Activated CD4-positive, alpha-beta T cell treated with anti-CD3 and anti-CD28 coated beads for 48 hours (primary cell): ENCODE measurements at places on chromosomes 1 and 21.

DNA sequence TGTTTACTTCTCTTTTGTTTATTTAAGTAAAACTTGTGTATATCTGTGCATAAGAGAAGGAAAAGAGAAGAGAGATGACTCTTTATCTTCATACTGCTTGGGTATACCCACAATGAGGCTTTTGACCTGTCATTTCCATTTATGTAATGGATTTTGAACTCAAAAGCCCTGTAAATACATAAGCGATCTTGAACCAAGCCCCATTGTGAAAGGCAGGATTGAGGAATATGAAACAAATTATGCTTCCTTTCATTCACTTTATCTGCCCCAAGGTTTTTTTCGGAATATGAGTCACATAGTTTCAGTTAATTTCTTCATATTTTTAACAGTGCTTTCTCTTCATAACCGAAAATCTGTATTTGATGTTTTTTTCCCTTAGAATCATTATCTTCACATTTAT, 21.4 kb downstream of the CNST start:
- no peak for DNase-seq

GRCh38 chr1:204186597-204186996, 9.7 kb downstream of the KISS1 start:
- no peak for DNase-seq

GRCh38 chr1:155951753-155952504, 10.5 kb downstream of the RXFP4 start:
- no peak for DNase-seq

DNA sequence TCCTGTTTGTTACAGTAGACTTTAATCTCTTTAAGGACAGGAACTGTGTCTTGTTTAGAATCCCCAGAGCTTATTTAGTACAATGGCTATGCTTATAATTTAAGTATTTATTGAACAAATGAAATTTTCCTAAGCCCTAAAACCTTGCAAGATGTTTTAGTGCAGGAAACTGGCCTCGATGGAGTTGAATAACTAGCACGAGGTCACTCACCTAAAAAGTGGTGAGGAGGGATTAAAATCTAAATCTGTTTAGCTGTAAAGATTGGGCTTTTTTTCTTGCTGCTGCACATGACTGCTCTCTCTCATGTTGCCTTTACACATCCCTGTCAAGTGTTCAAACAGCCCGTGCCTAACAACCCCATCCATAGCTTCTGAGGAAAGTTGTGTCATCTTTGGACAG, 10.2 kb downstream of the NFYC start:
- DNase-seq, result no peak

- DNase-seq, result no peak
Measured at GRCh38 chr1:210978316-210978973, 155.5 kb downstream of the KCNH1 start.

GRCh38 chr21:24634749-24635148, 972.5 kb downstream of the MRPL39 start:
- no peak for DNase-seq

- DNase-seq, result no peak
Measured at GRCh38 chr1:29889776-29890175, 653.5 kb downstream of the PTPRU start.

DNA sequence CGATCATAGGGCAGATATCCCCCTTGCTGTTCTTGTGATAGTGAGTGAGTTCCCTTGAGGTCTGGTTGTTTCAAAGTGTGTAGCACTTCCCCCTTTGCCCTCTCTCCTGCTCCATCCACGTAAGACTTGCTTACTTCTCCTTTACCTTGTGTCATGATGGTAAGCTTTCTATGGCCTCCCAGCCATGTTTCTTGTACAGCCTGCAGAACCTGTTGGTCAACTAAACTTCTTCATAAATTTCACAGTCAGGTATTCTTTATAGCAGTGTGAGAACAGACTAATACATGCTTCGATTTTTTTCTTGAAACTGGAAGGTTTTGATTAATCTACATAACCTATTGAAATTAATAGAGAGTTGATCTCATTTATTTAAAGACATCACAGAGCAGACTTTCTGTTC, 302.5 kb upstream of the PBX1 start:
- DNase-seq, result no peak

- peak; percentile 64 for DNase-seq
Measured at GRCh38 chr1:8862528-8862927, 16.0 kb downstream of the ENO1 start.

DNA sequence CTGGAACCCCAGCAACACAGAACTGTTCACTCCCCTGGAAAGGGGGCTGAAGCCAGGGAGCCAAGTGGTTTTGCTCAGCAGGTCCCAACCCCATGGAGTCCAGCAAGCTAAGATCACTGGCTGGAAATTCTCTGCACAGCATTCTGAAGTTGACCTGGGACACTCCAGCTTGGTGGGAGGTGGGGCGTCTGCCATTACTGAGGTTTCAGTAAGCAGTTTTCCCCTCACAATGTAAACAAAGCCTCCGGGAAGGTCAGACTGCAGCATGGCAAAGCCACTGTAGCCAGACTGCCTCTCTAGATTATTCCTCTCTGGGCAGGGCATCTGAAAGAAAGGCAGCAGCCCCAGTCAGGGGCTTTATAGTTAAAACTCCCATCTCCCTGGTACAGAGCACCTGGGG, 59.7 kb downstream of the INKA2 start:
- DNase-seq, result no peak

DNA sequence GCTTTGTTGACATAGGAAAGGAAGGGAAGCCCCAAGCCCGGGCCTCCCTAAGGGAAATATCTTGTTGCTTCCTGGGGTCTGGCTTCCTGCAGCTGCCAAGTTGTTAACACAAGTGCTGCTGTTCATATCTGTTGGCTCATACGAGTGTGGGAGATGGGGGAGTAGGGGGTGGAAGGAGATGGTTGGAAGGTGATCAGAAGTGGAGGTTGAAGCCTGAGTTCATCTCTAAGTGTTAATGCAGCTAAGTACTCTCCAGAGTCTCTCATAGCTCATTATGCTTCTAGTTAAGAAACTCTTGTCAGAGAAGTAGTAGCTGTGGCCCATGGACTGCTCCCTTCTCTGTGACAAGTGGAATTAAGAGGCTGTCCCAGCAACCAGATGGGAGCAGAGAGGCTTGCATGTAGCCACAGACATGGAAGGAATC, 319.2 kb upstream of the SPAG17 start:
- DNase-seq, result no peak

- DNase-seq, result no peak
Measured at GRCh38 chr1:209154912-209155311, 428.6 kb upstream of the CAMK1G start.

- no peak for DNase-seq
Measured at GRCh38 chr1:209354840-209355165, 228.7 kb upstream of the CAMK1G start.

DNA sequence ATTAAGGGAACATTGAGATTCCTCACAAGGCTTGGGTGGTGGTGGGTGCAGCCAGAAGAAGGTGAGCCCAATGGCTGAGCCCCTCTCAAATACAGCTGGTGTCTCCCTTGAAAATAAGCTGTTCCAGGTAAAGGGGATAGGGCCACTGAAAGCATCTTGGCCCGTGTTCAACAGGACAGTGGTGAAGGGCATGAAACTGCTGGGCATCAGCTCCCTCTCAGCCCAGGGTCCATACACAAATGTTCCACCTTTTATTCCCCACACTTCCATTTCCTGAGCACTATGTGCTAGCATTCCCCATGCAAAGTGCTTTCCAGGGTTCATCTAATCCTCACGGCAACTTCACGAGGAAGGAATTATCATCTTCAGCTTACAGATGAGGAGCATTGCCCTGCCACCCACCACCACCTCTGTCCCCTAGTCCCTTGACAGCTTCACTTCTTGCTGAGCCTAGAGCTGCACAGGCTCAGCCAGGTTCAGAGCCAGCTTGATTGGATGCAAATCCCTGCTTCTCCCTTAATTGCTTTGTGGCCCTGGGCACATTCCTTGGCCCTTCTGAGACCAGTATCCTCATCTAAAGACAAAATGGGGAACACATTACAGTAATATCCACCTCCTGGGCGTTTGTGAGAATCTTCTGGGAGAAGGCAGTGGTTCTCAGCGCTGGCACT, 9.6 kb downstream of the TAGLN2 start:
- DNase-seq, result no peak

- no peak for DNase-seq
Measured at GRCh38 chr1:169390303-169390702, 22.3 kb downstream of the BLZF1 start.

GRCh38 chr1:14988636-14989035, 164.9 kb upstream of the TMEM51 start:
- no peak for DNase-seq

DNA sequence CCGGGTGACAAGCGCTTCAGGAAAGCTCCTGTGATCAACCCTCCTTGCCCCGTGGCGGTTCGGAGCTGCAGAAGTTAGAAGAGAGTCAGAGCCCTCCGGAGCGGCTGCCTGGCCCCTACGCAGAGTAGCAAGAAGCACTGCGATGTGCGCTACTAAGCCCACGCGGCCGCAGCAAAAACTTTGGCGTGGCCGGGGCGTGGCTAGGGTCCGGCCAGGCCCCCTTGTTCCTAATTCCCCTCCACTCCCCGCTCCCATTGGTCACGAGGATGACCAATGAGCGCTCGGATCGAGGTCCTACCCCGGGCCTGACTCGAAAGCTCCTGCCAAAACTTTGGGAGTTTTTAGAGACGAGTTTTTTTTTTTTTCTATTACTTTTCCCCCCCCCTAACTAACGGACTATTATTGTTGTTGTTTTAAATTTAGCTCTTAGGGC, at the start of gene HLX:
Gene HLX (plus strand): TSS at position 368 of the 433 bp plus-strand sequence. CDS start 415 bp downstream, outside the sequence.
- peak; percentile 51 for DNase-seq

GRCh38 chr1:48807554-48808260, 31.0 kb upstream of the BEND5 start:
- no peak for DNase-seq

DNA sequence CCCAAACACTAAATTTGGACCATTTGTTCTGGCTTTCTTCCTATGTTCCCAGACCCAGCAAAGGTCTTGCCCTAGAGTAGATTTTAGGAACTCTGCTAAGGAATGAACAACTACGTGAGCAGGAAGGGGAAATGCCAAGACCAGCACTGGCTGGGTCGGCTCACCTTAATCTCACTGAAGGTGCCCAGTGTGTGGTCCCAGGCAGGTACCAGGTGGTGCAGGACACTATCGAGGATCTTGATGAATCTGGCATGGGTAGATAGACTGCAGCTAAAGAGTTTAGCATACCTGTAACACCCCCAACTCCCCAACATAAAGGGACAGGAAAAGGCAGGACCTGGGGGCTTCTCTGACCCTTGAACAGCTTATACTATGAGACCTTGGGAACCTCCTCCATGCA, 3.0 kb downstream of the HECTD3 start:
- DNase-seq, result no peak

DNA sequence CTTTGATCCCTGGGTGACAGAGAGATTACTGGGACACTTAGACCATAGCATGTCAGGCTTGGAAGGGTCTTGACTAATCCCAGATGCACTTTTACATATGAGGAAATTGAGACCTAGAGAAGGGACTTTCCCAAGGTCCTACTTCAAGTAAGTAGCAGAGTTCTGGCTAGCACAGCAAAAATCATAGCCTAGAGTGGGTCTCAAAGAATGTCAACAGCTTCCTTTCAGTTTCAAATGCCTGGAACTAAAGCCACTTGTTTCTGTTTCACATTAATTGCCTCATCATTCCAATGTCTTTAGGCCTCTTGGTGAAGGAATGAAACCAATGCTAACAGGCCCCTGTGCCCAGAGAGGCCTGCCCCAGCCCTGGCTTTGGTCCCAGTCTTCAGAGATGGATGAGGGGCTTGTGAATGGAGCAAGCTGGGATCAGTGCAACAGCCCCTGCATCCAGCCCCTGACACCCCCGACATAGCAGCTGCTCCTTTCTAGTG, 26.6 kb downstream of the ATF3 start:
- DNase-seq, result no peak

DNA sequence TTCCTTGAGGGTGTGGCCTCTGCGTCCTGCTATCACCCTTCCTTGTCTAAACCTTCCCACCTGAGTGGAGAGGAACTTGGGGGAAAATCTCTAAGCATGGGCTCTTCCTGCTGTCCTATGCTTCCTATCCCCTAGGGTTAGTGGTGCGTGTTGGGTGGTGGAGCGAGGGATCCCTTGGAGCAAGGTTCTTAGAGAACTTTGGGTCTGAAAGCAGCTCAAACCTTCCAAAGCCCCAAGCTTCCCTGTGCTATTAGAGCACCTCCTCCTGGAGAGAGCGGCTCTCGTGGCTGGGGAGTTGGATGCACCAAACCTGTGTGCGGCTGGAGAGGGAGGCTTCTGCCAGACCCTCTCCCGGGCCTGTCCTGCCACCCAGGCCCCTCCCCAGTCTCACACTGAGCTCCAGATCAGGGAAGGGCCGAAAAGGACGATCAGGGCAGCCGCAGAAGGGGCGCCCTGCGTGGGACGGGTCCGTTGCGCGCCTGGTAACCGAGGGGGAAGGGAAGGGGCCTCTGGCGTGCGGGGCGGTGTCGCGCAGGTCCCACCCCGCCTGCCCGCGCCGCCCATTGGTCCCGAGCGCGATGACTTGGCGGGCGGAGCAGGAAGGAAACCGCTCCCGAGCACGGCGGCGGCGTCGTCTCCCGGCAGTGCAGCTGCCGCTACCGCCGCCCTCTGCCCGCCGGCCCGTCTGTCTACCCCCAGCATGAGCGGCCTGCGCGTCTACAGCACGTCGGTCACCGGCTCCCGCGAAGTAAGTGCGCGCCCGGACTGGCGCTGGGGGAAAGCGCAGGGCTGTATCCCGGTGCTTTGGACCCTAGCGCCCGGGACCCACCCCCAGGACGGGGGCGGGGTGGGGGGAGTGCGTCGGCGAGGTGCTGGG, at the start of gene SH3BGRL3:
Gene SH3BGRL3 (plus strand): TSS at position 631 of the 877 bp plus-strand sequence. CDS start 70 bp downstream, at position 701.
- DNase-seq, result peak; percentile 89

DNA sequence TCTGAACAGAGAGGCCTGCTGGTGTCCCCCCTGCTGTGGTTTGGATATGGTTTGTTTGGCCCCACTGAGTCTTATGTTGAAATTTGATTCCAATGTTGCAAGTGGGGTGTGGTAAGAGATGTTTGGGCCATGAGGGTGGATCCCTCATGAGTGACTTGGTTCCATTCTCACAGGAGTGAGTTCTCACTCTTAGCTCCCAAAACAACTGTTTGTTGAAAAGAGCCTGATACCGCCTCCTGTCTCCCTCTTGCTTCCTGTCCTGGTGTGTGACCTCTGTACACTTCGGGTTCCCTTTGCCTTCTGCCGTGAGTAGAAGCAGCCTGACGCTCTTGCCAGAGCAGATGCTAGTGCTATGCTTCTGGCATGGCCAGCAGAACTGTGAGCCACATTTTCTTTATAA, 60.5 kb downstream of the C21orf91 start:
- DNase-seq, result no peak

GRCh38 chr1:174949061-174949460, 50.7 kb upstream of the CACYBP start:
- DNase-seq, result no peak

GRCh38 chr1:209412566-209412965, 170.9 kb upstream of the CAMK1G start:
- no peak for DNase-seq

GRCh38 chr1:191669629-191670028, 488.6 kb upstream of the RGS18 start:
- DNase-seq, result no peak

GRCh38 chr1:191620883-191621282, 537.4 kb upstream of the RGS18 start:
- no peak for DNase-seq

- peak; percentile 4 for DNase-seq
Measured at GRCh38 chr1:100834777-100835660, 59.6 kb downstream of the EXTL2 start.
